Transverse colon (tissue), 4 donors: ENCODE measurements at places on chromosomes 5 and 9.
A peak's percentile ranks its signal among the peaks of the same experiment; 100 is the strongest.

DNA sequence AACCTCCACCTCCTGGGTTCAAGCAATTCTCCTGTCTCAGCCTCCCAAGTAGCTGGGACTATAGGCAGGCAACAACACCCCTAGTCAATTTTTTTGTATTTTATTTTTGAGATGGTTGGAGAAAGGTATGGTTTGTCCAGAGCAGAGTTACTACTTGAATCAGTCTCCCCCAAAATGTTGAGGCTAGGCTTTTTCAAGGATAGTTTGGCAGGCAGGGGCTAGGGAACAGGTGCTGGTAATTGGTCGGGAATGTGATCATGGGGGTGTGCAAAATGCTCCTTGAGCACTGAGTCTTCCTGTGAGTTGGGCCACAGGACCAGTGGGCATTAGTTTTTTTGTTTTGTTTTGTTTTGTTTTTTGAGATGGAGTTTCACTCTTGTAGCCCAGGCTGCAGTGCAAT lies 28.3 kb upstream of the PRRC2B start:
- H3K27me3 ChIP-seq: no peaks in the 10 kb centered on the region
- H3K36me3 ChIP-seq: no peaks in the 10 kb centered on the region
- H3K27ac ChIP-seq: no peak overlapping the region
- no peak overlapping the region for H3K4me3 ChIP-seq
- H3K4me1 ChIP-seq: peaks cover 10% of the 10 kb centered on the region

DNA sequence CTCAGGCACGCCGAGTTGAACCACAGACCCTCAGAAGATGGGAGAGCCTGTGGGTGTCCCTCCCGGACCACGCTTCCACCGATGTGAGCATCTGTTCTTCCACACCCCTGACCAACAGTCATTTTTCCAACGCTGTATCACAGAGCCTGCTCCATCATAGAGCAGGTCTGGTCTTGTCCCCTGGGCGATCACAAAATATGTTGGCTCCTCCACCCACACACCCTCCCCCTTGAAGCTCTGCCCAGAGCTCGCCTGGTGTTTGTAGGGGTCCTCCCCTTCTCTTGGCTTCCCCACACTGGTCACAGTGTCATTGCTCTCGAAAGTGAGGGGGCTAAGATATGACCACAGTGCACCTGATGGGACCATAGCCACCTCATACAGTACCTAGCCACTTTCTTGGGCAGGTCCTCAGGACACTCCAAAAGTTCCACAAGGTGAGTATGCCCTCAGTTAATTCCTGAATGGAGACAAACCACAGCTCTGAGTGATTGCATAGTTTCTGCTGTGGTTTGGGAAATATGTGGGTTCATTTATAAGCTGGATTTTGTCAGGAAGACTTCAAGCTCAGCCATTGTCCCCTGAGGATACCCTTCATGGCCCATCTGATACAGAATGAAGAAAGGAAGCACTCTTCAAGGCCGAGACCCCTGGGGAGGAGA lies 3.5 kb upstream of the ZNF618 start:
- DNase-seq: no peak
- H3K4me1 ChIP-seq: no peaks in the 10 kb centered on the region
- H3K27me3 ChIP-seq: peaks cover 2% of the 10 kb centered on the region
- H3K27ac ChIP-seq: no peak overlapping the region
- no peak overlapping the region for H3K4me3 ChIP-seq

- H3K4me1 ChIP-seq: no peaks in the 10 kb centered on the region
- H3K4me3 ChIP-seq: no peak overlapping the region
- no peaks in the 10 kb centered on the region for H3K36me3 ChIP-seq
- no peaks in the 10 kb centered on the region for H3K27me3 ChIP-seq
- no peak overlapping the region for H3K27ac ChIP-seq
- DNase-seq: no peak
Observed at GRCh38 chr5:143343042-143343441, 60.4 kb downstream of the NR3C1 start.

DNA sequence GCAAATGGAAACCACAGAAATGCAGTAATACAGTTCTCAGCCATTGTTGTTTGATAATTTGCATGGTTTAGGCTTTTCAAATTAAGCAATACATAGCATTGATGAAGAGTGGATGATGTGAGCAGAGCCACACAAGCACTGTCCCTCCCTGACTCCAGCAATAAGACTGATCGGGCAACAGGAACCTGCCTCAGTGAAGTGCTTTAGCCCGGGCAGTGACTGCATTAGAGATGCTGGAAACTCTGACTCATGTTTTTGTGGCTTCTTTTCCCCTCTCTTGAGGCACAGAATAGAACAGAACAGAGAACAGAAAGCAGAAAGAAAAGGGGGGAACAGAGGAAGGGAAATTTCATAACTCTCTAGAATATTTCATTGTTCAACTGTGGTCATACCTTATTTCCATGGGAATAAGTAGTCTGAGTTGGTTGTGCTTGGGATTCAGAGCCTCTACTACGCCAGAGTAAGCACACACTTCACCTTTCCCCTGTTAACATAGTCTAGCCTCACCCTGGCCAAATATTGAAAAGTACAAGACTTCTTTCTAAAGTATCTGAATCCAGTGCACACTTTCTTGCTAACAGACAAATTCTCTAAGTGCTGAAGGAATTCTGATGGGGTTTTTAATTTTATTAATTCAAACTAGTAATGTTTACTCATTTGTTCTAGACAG lies 164.8 kb upstream of the VCAN start:
- peak; percentile 11 for DNase-seq
- H3K36me3 ChIP-seq: no peaks in the 10 kb centered on the region
- no peaks in the 10 kb centered on the region for H3K4me1 ChIP-seq
- no peak overlapping the region for H3K4me3 ChIP-seq

- no peaks in the 10 kb centered on the region for H3K36me3 ChIP-seq
- DNase-seq: no peak
- no peaks in the 10 kb centered on the region for H3K27me3 ChIP-seq
- no peak overlapping the region for H3K4me3 ChIP-seq
- H3K4me1 ChIP-seq: no peaks in the 10 kb centered on the region
Observed at GRCh38 chr5:53923961-53924360, 363.5 kb downstream of the NDUFS4 start.

GRCh38 chr9:85533538-85533937 lies 208.2 kb downstream of the AGTPBP1 start:
- H3K27me3 ChIP-seq: no peaks in the 10 kb centered on the region
- H3K4me1 ChIP-seq: no peaks in the 10 kb centered on the region
- no peak overlapping the region for H3K27ac ChIP-seq
- no peaks in the 10 kb centered on the region for H3K36me3 ChIP-seq
- DNase-seq: no peak
- no peak overlapping the region for H3K4me3 ChIP-seq

DNA sequence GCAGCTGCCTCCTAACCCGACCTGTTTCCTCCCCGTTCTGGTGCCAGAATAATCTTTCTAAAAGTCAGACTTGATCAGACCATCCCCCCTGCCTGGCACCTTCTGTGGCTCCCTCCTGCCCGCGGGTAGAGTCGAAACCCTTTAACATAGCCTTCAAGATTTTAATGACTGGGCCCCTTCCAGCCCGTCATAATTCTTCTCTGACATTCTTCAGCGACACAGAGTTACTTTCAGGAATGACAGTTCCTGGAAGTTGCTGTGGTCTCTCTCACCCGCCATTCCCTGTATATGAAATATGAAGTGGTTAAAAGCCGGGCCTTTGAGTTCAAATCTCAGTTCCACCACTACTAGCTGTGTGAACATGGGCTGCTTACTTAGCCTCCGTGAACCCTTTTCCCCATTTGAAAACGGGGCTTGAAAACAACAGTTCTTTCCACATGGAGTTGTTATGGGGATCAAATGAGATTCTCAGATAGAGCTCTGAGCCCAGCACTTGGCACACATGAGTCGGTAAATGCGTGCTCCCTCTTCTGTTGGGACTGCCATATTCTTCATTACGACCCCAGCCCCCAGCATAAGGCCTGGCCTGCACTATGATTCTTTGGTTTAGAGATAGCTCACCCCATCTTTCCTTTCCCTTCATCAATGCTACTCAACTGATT lies 737 bp downstream of the NANS start:
- H3K27me3 ChIP-seq: no peaks in the 10 kb centered on the region
- H3K4me1 ChIP-seq: peaks cover 35% of the 10 kb centered on the region
- no peaks in the 10 kb centered on the region for H3K36me3 ChIP-seq
- H3K27ac ChIP-seq: peak overlapping the region; percentile 98
- H3K4me3 ChIP-seq: peak overlapping the region; percentile 73

DNA sequence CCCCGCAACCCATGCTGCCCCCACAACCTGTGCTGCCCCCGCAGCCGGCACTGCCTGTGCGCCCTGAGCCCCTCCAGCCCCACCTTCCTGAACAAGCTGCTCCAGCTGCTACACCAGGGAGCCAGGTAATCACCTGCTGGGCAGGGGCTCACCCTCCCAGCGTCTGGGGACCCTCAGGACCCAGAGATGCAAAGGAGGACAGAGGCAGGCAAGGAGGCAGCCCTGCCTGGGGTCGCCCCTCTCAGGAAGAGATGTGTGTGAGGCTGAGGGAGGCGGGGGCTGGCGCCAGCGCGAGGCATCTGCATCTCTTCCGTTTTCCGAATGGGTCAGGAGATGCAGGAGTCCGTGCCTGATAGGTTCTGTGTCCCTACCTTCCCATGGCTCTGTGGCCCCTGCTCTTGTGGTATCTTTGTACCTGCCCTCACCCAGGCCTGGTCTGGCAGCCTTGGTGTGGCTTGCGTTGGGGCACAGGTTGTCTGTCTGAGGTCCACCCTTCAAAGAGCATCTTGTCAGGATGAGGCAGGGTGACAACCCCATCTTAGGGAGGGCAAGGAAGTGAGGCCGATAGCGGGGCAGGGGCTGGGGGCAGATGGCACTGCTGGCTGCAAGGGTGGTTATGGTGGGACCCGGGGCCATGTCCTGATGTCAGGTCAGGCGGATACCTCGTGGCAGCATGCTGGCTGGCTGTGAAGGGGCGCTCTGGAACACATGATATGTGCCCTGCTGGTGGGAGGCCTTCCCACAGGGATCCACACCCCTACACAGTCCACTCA lies 75.7 kb downstream of the WNK2 start:
- no peaks in the 10 kb centered on the region for H3K27me3 ChIP-seq
- peak; percentile 4 for DNase-seq
- H3K4me1 ChIP-seq: no peaks in the 10 kb centered on the region
- H3K4me3 ChIP-seq: no peak overlapping the region
- no peak overlapping the region for H3K27ac ChIP-seq

DNA sequence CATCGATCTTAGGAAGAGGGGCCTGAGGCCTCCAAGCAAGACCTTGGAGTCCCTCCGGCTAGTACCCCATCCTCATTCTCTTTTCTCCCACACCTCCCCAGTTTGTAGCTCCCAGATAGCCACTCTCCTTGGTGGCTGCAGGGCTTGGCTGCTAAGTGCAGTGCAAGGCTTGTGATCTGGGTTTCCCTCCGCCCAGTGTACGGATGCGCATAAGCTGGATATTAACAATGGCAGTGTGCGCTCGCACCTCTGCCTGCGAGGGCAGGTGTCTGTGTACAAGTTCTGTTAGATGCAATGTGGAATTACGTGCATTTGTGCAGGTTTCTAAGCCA lies 71.0 kb upstream of the TBCA start:
- no peaks in the 10 kb centered on the region for H3K36me3 ChIP-seq
- peaks cover 72% of the 10 kb centered on the region for H3K27me3 ChIP-seq
- no peak overlapping the region for H3K4me3 ChIP-seq
- H3K27ac ChIP-seq: no peak overlapping the region

- DNase-seq: no peak
- H3K27ac ChIP-seq: no peak overlapping the region
- H3K4me3 ChIP-seq: no peak overlapping the region
- no peaks in the 10 kb centered on the region for H3K4me1 ChIP-seq
- H3K36me3 ChIP-seq: no peaks in the 10 kb centered on the region
Observed at GRCh38 chr5:22889720-22890119, 36.6 kb upstream of the CDH12 start.
